ENCODE measurements at places on chromosomes 5 and 9.

- DNase-seq, result no peak
Observed at GRCh38 chr5:140631831-140632365, 1.1 kb downstream of the CD14 start.

DNA sequence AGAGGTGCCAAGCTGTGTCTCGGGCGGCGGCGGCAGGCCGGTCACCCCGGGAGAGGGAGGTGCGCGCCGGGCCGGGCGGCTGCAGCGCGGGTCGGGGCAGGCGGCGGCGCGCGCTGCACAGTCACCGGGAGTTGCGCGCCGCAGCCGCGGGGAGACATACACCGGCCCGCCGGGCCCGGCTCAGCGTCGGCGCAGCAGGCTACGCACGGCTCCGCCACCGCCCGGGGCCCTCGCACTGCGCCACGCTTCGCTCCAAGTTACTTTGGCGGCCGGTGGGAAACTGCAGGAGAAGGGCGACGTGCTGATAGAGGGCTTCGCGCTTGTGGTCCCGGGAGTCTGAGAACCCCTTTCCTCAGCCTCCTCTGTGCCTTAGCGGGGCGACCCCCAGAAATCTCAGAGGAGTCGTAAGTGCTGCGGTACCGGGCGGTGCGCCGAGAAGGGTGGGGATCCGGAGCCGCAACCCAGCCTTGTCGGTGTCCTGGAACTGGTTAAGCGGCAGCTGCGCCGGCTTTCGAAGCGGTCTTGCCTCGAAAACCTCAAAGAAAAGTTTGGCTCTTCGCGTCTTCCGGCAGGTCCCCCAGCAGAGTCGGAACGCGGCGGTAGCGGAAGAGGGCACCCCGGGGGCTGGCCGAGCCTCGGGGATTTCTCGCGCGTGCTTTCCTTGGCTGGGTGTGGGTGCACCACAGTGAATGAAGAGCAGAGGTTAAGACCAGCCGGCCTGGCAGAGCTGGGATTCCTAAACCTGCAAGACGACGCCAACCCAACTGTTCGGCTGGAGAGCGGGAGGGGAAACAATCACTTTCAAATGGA is at the start of gene EFNA5:
EFNA5 (minus strand) TSS at position 6 of the 810 bp plus-strand sequence.
- no peak for DNase-seq

DNA sequence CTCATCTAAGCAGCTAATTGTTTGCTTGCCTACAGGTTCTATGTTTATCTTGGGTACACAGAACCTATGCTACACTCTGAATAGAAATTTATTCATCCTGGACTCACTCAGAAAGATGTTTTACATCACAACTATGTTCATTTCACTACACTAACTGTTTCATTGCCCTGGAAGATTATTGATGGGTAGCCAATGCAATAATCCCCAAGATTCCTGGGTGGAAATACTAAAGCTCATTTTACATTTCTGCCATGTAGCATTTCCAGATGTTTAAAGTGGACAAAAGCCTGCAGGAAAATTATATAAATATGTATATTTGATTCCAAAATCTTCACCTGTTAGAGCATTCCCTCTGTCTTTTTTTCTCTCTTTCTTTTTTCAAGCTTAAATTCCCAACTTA is 51.9 kb upstream of the IL7R start:
- DNase-seq, result no peak

- DNase-seq, result no peak
Observed at GRCh38 chr5:116583085-116583861, 8.7 kb upstream of the SEMA6A start.

- no peak for DNase-seq
Observed at GRCh38 chr9:68437785-68438184, 81.4 kb downstream of the PGM5 start.

DNA sequence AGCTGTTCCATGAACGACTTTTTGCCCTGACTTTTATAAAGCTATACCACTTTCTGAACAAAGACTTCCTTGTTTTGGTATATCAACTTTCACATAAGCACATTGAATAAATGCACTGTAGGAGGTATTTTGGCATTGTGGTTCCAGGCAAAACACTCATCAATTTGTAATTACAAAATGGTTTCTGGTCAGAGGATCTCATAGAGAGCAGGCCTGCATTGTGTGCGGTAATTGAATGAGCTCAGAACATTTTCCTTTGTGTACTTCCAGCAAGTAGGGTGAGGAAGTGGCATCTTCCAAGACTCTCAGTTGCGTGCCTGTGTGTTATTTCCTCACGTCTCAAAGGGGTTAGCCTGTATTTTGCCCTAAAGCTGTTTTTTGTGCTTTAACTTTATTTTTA is 89.2 kb downstream of the PDE6A start:
- no peak for DNase-seq

DNA sequence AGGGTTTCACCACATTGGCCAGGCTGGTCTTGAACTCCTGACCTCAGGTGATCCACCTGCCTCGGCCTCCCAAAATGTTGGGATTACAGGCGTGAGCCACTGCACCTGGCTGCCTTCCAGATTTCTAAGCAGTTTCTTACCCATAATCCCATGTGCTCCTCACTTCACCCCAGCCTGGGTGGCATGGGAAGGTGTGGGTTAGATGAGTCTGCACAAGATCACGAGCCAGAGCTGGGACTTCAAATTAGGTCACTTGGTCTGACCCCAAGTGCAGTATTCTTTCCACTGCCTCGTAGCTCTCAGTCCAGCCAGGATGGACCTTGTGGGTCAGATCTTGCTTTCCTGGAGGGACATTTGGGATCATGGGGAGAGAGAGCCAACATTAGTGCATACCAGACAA is 37.5 kb upstream of the STRBP start:
- no peak for DNase-seq

- no peak for DNase-seq
Observed at GRCh38 chr5:10018201-10019069, 231.3 kb downstream of the ATPSCKMT start.

GRCh38 chr5:10315201-10315600 is 7.5 kb upstream of the CMBL start:
- no peak for DNase-seq

DNA sequence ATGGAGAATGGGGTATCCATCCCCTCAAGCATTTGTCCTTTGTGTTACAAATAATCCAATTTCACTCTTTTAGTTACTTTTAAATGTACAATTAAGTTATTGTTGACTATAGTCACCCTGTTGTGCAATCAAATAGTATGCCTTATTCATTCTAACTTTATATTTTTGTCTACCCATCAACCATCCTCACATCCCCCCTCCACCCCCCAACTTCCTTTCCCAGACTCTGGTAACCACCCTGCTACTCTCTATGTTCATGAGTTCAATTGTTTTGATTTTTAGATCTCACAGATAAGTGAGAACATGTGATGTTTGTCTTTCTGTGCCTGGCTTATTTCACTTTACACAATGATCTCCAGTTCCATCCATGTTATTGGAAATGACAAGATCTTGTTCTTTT is 15.4 kb upstream of the RANBP17 start:
- DNase-seq, result no peak

DNA sequence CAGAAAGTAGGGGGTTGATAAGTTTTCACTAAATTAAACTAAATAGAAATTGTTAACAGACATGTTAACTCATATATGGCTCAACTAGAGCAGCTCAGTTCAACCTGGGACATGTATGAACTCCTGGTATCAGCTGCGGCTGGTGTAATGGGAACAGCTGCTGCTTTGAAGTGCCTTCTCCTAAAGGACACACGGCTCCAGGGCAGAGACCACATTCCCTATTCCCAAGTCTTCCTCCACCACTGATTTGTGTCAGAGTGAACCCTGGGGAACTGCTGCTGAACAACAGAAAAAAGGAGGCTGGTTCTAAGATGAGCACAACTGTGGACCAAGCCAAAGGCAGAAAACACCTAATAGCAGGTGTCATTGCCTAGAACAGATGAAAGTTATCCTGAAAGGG is 71.1 kb downstream of the MAPKAP1 start:
- no peak for DNase-seq

GRCh38 chr5:44659334-44659733 is 149.4 kb upstream of the MRPS30 start:
- no peak for DNase-seq

- DNase-seq, result no peak
Observed at GRCh38 chr9:111948951-111949350, 52.3 kb downstream of the UGCG start.

DNA sequence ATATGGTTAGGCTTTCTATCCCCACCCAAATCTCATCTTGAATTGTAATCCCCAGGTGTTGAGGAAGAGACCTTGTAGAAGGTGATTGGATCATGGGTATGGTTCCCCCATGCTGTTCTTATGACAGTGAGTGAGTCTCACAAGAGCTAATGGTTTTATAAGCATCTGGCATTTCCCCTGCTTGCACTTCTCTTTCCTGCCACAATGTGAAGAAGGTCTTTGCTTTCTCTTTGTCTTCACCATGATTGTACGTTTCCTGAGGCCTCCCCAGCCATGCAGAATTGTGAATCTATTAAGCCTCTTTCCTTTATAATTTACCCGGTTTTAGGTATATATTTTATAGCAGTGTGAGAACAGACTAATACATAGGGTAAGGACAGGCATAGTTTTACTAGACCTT is 334.5 kb downstream of the TLR4 start:
- no peak for DNase-seq

DNA sequence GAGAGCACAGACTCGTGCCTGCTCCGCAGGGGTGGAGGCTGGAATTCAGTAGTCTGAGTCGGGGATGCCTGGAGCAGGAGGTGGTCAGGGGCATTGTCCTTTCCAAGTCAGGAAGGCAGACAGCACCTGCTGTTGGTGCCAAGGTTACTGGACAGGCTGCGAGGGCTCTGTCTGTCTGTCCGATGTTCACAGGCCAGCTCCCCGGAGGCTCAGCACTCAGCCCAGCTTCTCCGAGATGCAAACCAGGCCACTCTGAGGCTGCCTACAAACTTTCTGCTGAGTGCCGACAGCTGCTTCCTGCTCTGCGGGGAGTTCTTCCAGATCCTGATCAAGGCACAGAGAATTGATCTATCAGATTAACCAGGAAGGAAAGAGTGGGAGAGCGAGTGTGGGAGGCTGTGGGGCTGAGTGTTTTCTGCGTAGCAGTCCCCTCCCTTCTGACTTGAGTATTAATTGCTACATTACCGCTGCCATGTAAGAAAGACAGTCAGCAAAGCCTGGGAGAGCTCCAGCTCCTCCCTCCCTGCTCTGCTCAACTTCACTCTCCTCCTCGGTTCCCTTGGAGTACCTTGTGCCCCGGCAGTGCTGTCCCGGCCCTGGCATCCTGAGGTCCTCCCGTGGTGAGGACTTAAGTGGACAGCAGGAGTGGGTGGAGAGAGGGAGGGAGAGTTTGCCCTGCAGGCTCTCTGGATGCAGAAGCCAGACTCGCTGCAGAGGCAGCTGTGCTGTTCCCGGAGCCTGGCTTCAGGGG is 36.0 kb downstream of the KCNMB1 start:
- no peak for DNase-seq

DNA sequence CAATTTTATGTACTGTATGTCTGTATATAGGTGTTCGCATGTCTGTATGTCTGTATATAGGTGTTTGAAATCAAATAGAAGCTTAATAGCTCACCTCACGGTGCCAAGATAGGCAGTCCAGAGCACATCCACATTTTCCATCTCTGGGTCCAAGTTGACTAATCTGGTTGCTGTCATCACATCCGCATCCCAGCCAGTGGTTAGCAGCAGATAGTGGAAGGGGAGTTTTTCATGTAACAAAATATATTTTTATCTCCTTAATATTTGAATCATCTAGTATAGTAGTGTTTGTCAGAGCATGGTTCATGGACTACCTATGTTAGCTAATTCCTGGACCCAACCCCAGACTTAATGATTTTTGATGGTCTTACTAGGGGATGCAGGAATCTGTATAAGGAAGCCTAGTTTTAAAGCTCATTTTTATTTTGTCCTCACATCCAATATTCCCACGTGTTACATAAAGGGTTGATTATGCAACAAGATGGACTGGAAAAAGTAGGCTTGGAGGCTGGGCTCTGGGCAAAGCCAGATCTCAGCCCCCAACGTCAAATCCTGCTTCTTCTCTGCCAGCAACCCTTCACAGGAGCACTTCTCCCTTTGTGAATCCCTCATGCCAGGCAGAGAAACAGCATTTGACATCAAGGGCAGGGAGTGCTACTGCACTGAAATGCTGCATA is 219.7 kb downstream of the ZSWIM6 start:
- DNase-seq, result no peak

DNA sequence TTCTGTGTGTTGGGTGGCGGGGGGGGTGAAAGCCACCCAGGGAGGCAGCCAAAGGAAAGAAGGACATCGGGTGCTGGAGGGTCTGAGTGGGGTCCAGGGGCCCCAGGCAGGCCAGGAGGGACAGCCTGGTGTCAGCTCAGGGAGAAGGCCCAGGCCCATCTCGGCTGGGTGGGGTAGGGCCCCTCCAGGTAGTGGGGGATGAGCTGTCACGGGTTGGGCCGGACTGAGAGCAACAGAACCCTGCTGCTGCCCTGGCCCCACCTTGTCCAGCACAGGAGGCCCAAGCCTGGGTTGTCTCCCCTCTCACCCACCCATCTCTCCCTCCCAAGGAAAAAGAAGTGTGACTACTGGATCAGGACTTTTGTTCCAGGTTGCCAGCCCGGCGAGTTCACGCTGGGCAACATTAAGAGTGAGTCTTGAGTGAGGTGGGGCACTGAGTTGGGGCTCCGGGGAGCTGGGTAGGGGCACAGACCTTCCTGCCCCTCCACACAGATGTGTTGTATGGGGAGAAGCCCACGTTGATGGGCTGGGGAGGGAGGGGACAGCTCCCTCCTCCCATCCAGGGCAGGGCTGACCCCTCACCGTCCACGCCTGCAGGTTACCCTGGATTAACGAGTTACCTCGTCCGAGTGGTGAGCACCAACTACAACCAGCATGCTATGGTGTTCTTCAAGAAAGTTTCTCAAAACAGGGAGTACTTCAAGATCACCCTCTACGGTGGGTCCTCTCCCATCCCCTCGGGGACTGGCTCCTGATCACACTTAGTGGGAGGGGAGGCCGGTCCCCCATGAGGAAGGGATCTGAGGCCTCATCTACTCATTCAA is 2.3 kb downstream of the LCN2 start:
- DNase-seq, result no peak

DNA sequence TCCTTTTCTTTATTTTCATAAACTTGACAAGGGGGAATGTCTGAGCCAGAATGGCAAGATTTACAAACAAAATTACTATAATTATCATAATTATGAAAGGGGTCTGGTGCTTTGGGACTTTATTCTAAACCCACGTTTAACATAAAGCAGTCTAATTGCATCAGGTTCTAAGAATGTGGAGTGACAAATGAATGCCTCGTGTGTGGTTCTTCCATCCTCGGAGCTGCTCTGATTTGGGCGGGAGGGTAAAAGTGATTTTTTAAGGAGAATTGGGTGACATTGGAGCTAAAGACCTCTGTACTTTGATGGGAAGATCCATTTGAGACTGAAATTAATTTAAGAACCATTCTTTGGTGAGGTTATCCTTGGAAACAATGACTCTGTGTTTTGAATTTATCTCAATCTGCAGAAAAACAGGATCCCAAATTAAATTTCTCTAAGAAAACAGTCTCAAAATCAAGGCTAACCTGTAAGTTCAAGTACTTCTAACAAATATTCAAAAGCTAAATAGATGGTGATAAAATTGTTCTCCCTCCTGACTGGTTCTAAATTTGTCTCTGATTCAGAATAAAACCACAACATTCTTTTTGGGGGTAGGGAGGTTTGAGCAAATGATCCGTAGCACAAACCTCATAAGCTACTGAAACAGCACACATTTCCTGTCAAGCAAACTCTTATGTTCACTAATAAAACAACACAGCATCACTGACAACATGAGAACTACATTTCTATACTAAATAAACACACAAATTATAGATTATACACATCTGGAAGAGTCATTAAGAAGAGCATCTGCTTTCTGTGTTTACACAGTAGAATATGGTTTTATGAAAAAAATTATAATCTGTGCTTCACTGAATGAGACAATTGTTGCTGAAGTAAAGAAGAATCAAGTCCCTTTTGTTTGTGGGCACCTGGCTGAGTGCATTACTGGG is 85.5 kb downstream of the DCP2 start:
- no peak for DNase-seq
